Effector memory CD4-positive, alpha-beta T cell (primary cell): ENCODE measurements at places on chromosomes 5 and 9.

- no peak for DNase-seq
Observed at GRCh38 chr9:109421026-109421970, 76.8 kb downstream of the PTPN3 start.

GRCh38 chr9:123135430-123135829 lies 102.0 kb downstream of the GPR21 start:
- DNase-seq: no peak

GRCh38 chr5:32542216-32543059 lies 42.9 kb upstream of the SUB1 start:
- no peak for DNase-seq

DNA sequence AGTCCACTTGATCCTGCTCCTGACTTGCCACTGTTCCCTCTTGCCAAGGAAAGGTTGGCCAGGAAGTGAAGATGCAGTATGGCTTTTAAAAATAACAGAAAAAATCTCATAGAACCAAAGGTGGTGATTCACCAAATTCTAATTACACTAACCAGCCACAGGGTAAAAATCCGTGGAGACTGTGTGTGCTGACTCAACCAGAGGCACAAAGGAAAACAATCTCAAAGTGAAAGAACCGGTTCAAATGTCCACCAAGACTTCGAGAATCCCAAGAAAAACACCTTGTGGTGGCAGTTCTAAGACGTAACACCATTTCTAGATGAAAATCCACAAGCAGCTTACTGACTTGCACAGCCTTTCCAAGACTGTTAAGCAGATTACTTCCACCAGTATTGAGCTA lies 279.1 kb downstream of the TLE1 start:
- DNase-seq: no peak

- no peak for DNase-seq
Observed at GRCh38 chr5:140282266-140282665, 20.6 kb downstream of the PFDN1 start.

GRCh38 chr5:852431-853401 lies 1.9 kb upstream of the ZDHHC11 start:
- DNase-seq: no peak
